ENCODE measurements at places on chromosomes 11 and 22.

GRCh38 chr11:114088836-114089235 is 29.3 kb downstream of the ZBTB16 start:
- DNase-seq: no peak

- peak; percentile 36 for DNase-seq
These were observed 30.5 kb upstream of the GNB1L start for GRCh38 chr22:19884954-19885751.

- no peak for DNase-seq
These were observed 236.3 kb downstream of the SOX6 start for GRCh38 chr11:16120008-16120407.

GRCh38 chr11:15519124-15519791 is 404.5 kb downstream of the INSC start:
- DNase-seq: no peak

- no peak for DNase-seq
These were observed 57.3 kb downstream of the PIK3C2A start for GRCh38 chr11:17150521-17150920.

DNA sequence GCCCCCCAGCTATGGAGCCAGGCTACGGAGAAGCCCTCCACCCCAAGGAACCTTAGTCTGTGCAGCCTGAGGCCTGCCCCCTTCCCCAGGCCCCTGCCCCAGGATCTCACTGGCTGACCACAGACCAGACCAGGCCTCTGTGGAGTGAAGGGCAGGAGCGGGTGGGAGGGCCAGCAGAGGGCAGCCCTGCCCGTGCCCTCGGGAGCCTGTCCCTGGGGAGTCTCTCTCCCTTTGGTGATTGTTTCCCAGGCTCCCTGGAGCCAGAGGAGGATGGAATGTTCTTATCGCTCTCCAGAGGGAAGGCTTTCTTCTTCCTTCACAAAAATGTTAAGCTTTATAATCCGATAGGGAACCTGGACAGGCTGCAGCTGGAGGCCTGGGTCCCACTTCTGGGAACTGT is 455.3 kb downstream of the SOX6 start:
- DNase-seq: no peak

DNA sequence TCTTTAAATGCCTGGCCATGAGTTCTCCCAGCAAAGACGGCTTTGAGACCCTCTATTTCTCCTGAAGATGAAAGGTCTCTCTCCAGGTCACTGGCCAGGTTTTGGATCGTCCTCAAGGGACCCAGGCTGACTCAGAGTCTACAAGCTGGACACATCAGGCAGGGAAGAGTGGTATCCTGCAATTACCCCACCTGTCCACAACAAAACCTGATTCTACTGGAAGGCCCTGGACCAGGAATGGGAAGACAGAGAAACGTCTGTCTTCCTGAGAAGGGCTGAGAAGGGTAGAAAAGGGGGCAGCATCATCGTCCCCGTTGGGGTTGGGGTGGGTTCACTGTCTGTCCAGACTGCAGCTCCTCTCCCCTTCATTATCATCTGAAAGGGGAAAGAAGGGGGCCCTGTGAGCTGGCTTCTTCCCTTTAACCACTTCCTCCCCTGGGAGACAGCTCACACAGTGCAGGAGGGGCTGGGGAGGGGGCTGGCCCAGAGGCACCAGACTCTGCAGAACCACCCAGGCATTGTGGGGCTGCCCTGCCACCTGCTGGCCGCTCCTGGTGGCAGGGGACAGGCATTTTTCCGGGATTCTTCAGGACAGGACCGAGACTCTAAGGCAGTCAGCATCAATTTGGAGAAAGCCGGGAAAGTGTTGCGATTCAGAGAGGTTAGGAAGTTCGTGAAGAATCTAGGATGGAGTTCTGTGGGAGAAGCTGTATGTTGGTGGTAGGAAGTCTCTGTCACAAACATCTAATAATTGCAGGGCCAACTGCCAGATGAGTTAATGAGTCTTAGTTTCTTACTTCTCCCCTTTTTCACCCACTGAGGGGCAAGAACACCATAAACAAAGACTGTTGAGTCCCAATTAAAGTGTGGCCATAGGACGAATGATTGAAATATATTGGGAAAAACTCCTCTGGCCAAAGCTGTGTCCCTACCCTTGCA is 57.6 kb downstream of the SYN3 start:
- DNase-seq: peak; percentile 70

GRCh38 chr11:116563028-116563711 is 209.6 kb downstream of the BUD13 start:
- peak; percentile 46 for DNase-seq

GRCh38 chr11:132607575-132607974 is 924.7 kb downstream of the OPCML start:
- DNase-seq: no peak

GRCh38 chr22:19576460-19577421 is 52.5 kb upstream of the CLDN5 start:
- peak; percentile 75 for DNase-seq

DNA sequence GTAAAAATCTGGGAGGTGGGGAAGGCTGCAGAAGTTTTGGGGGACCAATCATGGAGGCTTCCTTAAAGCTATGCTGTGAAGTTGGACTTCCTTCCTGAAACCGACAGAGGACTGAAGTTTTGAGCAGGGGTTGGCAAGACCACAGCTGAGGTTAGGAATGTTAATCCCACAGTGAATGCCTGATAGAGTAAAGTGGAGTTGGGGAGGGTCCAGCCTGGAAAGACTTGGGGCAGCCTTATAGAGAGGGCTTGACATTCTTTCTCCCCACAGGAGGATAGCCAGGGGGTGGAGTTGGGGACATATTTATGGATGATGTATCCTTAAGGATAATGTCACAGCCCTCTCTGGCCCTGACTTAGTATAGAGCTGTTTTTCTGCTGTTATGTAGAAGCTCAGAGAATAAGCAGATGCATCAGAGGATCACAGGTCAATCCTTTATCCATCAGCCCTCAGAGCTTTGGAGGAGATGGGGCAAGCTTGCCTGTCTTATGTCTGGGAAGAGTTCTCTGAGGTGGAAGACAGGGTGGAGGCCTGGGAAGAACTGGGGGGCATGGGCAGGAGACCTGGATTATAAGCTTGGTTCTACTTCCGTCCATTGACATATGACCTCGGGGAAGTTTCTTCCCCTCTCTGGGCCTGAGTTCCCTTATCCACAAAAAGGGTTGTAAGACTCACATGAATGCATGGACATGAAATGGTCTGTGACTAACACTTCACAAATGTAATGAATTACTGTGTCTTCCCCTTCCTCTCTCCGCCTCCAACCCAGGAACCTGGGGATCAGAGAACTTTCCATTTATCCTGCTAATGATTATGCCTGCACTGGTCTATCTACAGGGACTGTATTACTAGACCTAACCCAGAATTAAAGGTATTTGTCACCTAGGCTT is 317.8 kb downstream of the MIAT start:
- peak; percentile 54 for DNase-seq

DNA sequence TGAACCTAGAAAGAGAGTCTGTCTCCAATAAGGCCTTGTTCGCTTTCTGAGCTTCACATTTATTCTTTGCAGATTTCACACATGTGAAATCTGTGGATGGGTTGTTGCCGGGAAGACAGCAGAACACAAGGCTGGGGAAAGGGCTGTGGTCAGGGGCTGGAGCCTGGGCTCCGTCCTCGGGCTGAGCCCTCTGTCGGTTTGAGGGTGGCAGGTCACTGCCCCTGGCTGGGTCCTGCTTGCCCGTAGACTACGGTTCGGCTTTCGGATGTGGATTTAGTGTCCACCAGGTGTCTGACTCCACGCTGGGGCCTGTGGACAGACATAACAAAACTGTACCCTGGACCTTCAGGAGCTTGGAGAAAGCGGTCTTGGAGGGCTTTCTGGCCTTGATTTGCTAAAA is 117.0 kb upstream of the ALX4 start:
- no peak for DNase-seq

GRCh38 chr11:127862406-127862805 is 725.0 kb downstream of the ETS1 start:
- peak; percentile 69 for DNase-seq

- DNase-seq: no peak
These were observed 687.2 kb downstream of the TBC1D22A start for GRCh38 chr22:47449508-47450270.

DNA sequence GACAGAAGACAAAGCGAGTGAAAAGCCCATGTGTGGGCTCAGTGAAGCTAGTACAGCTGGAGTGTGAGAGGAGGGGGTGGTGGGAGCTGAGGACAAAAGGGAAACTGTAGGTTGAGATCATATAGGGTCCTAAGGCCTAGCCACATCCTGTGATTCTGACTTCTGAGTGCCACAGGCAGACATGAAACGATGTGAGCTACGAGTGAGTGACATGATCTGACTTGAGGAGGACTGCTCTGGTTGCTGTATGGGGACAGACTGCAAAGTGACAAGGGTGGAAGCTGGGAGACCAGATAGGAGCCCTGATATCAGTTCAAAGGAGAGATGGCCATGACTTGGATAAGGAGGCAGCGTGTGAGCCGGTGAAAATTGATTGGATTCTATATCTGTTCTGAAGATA is 85.4 kb downstream of the MICAL2 start:
- DNase-seq: no peak

DNA sequence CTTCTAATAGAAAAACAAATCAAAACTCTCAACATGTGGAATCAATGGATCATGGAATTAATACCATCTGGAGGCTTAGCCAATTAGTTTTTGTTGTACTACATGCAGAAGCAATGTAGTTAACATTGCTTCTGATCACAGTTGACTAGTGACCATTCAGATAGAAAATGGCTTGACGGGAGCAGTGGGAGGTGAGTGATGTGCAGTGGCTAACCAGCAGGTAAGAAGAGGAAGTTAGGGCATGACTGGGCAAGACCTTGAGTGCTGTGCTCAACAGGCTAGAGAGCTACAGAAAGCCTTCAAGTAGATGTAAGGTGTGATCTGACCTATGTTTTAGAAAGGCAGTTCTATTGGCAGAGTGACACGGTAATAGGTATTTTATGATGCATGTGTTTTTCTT is 60.7 kb upstream of the ALKBH3 start:
- no peak for DNase-seq

DNA sequence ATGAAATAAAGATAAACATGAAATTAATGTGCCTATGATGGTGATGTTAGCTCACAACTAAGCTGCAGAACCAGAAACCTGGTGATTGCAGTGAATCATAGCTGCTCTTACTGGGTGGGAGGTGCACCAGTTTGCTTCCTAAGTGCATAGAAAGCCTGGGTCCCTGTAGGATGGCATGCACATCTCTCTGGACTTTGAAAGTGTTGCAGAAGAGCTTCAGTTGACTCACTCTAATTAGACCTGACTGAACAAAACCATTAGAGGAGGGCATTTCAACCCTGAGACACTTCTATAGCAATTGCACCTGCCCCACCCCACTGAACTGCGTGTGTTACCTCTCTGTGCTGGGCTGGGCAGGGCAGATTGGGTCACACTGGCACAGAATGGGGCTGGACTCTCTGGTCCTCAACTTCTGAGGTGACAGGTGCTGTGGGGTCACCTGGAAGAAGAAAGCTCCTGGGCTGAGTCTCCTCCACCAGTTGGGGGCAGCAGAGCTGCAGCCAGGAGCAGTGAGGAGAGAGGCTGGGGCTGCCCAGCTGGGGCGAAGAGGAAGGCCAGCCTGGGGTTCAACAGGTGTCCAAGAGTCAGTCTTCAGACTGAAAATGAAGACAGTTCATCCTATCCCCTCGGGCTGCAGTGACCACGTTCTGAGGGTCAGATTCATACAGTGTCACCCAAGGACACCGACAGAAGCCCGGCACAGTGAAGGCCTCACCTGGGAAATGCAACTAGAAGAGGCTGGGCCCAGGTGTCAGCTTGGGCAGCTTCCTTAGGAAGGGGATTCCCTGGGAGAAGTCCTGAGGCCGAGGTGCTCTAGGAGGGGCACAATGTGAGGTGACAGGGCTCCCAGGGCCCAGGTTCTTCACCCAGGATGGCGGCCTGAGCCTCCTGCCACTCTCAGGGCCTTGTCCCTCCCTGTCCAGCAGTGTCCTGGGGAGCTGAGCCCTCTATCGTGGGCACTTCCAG is 58.1 kb downstream of the GGTLC2 start:
- DNase-seq: no peak

- no peak for DNase-seq
These were observed 12.5 kb downstream of the TAF1D start for GRCh38 chr11:93728792-93729128.

- peak; percentile 17 for DNase-seq
These were observed 4.3 kb upstream of the AMPD3 start for GRCh38 chr11:10450462-10451425.

DNA sequence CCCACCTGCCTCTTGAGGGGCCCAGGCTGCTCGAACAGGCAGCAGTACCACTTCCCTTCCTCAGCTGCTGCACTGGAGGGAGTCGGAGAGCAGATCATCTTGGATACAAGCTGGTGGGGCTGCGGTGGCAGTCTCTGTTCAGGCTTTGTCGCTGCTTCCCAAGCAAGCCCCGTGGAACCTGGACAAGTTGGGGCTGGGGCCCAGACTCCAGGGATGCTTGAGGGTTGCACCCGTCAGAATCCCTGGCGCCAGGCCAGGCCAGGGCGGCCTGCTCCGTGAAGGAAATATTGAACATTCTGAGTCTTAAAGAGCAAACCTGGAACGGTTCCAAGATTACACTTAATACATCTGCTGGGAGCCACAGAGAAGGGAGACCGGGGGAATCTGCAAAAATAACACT is 310.1 kb upstream of the SORL1-AS1 start:
- peak; percentile 43 for DNase-seq

DNA sequence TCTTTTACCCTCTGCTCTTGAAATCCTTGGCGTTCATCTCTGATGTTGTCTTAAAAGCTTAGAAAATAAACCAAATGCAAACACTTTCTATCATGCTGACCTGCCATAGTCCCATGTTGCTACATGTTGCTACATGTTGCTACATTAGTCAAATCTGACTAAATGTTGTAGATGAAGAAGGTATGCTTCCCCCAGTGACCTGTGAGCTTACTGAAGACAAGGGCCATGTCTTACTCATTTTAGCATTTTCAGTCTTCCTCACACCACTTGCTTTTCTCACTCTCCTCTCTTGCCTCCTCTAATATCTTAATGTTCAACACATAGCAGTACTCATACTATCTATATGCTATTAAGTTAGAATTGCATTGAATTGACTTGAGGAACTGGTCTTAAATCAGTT is 346.4 kb upstream of the MTNR1B start:
- no peak for DNase-seq

- DNase-seq: peak; percentile 88
These were observed at the start of gene EP300 for GRCh38 chr22:41092023-41092817. Gene EP300 (plus strand): TSS chr22:41092592. CDS start chr22:41093005, 413 bp downstream.

DNA sequence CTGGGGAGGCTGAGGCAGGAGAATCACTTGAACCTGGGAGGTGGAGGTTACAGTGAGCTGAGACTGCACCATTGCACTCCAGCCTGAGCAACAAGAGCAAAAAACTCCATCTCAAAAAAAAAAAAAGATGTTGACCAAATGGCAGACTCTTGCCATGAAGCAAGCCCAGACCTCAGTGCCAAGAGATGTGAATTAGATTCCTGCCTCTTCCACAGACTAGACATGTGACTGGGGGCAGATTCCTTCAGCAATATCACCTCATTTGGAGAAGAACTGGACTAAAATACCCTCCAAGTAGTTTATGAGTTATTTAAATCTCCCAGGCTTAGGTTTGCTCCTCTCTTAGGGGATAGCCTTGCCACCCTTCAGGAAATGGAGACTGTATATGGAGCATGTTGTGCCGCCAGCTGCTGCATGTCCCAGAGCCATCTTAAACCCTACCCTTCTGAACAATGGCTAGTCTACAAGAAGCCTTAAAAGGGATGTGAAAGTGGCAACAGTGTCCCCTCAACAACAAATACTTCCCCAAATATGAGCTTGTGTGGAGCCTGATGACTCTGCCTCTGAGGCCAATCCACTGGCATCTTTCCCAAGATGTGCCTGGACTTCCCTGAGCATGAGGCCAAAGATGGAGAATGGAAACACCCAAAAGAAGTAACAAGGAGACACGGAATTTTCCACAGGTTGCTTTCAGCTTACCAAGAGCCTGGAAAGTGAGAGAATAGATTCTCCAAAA is 763 bp upstream of the MS4A7 start:
- DNase-seq: no peak

GRCh38 chr11:15034687-15035267 is 38.6 kb upstream of the CALCB start:
- no peak for DNase-seq
